ENCODE measurements at places on chromosomes 16 and 17. TPM values are rescaled to one million over a fixed set of nuclear protein-coding genes. Genes with fewer than 3 reads are reported as not detected.

The CORO1A gene
- 3.7 TPM for total RNA-seq

The SHISA6 gene
- not detected for total RNA-seq

The AATK gene
- 0.42 TPM for total RNA-seq

The GINS2 gene
- total RNA-seq: 29.3 TPM

The NAGS gene
- 0.77 TPM for total RNA-seq

The SLC52A1 gene
- total RNA-seq: 1.2 TPM

The SPNS2 gene
- 8.7 TPM for total RNA-seq

The ABCC3 gene
- 122 TPM for total RNA-seq

Data from A549 treated with DMSO at 1 μM for 4 hours (cell line).